ENCODE measurements at places on chromosomes 5 and 9. TPM values are rescaled to one million over a fixed set of nuclear protein-coding genes. Genes with fewer than 3 reads are reported as not detected.

CATSPER3 gene
- 0.80 TPM for total RNA-seq

GRCh38 chr9:121503444-121503843 is 3.8 kb upstream of the GGTA1 start:
- no peak for DNase-seq

GRCh38 chr5:115831163-115831768 is 10.1 kb downstream of the ATG12 start:
- DNase-seq = no peak

GRCh38 chr5:128528637-128529255 is 9.3 kb downstream of the FBN2 start:
- DNase-seq = no peak

DNA sequence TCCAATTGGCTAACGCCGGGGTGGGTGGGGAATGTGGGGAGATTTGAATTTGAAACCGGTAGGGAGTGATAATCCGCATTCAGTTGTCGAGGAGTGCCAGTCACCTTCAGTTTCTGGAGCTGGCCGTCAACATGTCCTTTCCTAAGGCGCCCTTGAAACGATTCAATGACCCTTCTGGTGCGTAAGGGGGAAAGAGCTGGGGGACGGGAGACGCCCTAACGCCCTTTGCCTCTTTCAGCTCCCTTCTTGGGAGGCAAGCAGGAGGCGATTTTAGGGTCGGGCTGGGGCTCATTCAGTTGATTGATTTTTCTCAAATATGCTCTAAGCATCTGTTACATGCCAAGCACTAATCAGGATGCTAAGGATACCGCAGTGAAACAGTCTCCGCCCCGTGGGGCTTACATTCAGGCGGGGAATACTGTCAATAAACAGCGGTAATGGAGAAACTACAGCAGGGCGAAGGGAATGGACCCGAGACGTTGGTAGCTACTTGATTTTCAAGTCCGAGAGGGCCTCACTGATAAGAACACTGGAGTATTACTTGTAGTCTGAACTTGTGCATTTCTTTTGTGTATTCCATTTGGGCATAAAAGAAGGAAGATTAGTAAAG is at the start of gene HMMR:
TSS of gene HMMR (plus strand) at position 71 of the 610 bp plus-strand sequence. CDS start at position 132, 61 bp downstream.
- no peak for DNase-seq

DNA sequence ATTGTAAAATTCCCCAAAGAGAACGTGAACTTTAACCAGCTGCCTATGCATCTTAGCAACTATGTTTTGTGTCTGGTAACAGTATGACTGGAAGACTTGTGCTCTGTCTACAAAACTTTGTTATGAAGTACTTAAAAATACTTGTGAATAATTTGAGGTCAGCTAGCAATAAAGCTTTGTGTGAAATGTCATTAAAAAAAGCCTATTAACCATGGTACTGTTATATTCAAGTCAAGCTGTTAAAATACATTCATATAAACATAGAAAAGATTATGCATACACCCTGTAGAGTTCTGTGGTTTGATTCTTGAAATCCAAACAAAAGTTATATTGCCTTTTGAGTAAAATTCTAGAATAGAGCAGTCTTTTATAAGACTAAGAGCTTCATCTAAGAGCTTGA is 60.1 kb downstream of the VCAN start:
- DNase-seq = no peak

DNA sequence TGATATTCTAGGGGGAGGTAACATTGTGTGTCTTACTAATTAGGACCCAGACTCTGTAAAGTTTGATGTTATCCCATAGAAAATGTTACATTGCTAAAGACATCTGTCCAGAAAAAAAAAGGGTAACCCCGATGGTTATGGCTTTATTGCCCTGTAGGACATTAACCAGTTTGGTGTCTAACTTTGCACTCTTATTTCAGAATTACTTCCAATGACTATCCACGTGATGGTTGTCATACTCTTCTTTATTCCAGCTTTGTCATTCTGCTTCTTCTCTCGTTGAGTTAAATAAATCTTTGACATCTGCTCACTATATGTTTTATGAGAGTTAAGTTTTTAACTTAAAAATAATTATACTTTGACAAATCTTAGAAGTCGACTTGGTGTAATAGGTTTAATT is 180.4 kb upstream of the ANKRD55 start:
- no peak for DNase-seq

- no peak for DNase-seq
Measured at GRCh38 chr5:151592855-151593408, 1.8 kb upstream of the FAT2 start.

- DNase-seq = no peak
Measured at GRCh38 chr5:74122979-74123590, 497.1 kb downstream of the ARHGEF28 start.

- DNase-seq = no peak
Measured at GRCh38 chr5:1959231-1959630, 76.5 kb upstream of the IRX4 start.

DNA sequence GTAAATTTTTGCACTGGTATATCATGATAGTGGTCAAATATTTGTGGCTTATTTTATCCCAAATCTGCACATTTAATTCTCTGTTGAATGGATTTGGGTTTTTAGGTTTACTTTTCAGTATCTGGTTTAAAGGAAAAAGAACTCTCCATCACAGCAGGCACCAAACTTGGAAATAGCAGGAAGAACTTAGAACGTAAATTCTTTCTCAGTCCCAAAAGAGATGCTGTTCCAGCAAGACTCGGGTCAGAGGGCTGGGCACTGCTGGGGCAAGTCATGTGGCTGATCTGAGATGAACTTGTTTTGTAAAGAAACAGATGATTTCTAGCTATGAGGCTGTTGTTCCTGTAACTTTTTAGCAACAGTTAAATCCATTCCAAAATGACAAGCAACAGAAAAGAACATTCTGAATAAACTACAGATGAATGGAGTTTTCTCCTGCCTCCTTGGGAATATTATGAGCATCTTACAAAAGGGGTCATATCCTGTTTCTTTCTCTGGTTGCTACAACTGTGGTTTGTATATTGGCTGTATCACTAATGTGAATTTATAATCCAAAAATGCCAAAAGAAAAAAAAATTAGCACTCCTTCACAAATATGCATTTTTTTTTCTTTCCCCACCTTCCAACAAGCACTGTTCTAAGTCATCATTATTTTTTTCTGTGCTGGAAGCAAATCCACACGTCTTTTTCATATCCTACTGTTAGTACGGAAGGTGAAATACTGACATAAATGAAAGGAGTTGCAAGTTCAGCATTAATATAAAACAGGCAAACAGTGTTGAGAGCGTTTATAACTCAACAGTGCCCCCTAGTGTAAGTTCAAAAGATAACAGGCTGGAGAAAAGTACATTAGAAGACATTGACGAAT is 31.1 kb downstream of the OR2K2 start:
- DNase-seq = peak; percentile 83

DNA sequence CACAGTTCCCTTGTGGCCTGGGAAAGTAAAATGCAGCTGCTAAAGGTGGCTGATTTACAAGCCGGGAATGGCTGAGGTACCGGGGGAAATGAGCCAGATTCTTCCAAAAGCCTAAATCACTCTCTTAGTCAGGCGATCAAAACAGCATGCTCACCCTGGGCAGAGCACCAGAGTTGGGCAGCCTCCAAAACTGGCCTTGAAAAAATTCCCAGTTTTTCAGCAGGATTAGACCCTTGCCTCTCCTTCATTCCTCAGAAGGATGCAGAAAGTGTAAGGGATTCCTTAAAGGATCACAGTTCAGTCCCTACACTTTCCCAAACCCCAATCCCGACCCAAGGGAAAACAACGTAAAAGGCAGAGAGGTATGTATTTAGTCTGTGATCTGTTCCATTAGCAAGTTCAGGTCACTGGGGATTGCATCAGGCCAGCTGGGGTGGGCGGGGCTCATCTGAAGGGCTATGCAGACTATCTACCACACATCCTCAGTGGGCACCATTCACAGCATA is 16.9 kb downstream of the TMEM174 start:
- DNase-seq = no peak

DNA sequence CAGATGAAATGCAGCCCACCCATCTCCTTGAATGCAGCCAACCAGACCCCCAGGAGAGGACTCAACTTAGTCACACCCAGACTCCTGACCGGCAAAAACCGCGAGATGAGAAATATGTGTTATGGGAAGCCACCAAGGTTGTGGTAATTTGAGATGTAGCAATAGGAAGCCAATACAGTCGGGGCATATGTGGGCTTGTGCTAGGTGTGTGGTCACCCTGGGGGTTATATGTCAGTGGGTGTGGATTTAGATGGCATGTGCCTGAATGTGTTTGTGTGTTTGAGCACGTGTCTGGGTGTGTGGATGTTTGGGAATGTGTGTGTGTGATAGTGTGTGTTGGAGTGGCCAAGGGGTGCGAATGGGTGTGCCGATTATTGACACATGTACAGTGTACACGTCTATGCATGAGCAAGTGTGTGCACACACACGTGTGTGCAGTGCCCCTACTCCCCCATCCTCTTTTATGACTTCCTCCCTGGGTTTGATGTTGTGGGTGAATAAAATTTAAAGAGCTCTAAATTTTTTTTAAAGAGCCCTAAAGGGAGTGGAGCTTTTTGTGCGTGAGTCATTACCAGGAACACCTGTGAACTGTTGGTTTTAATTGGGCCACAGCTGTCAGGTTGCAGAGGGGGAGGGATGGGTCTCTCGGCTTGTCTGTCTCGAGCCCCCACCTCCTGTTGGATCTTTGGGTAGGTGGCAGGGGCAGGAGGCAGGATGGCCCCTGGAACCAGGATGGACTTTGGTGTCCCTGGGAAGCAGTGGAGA is 86.8 kb downstream of the LHX2 start:
- DNase-seq = no peak

GRCh38 chr5:149071756-149072155 is 8.9 kb upstream of the SH3TC2 start:
- DNase-seq = no peak

GRCh38 chr9:105679257-105680022 is 14.9 kb upstream of the TMEM38B start:
- no peak for DNase-seq

GRCh38 chr9:123097430-123098095 is 64.1 kb downstream of the GPR21 start:
- no peak for DNase-seq

DNA sequence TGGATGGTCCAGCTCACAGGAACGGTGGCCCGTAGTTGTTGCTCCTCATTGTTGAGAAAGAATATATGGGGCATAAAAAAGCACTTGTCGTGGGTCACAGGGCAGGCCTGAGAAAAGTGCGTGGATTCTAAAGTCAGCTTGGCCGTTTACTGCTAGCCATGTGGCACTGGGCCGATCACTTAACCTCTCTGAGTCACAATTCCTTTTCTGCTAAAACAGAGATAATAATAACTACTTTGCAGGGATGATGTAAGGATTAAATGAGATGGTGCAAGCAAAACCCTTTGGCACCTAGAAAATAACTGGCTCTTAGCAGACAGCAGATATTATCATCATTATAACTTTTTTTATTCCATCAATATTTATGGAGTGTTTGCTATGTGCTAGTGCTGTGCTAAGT is 579.7 kb downstream of the CCDC171 start:
- no peak for DNase-seq

GRCh38 chr9:70390933-70391341 is 23.5 kb downstream of the KLF9 start:
- no peak for DNase-seq

GRCh38 chr5:132433141-132433540 is 57.4 kb downstream of the IRF1 start:
- no peak for DNase-seq

DNA sequence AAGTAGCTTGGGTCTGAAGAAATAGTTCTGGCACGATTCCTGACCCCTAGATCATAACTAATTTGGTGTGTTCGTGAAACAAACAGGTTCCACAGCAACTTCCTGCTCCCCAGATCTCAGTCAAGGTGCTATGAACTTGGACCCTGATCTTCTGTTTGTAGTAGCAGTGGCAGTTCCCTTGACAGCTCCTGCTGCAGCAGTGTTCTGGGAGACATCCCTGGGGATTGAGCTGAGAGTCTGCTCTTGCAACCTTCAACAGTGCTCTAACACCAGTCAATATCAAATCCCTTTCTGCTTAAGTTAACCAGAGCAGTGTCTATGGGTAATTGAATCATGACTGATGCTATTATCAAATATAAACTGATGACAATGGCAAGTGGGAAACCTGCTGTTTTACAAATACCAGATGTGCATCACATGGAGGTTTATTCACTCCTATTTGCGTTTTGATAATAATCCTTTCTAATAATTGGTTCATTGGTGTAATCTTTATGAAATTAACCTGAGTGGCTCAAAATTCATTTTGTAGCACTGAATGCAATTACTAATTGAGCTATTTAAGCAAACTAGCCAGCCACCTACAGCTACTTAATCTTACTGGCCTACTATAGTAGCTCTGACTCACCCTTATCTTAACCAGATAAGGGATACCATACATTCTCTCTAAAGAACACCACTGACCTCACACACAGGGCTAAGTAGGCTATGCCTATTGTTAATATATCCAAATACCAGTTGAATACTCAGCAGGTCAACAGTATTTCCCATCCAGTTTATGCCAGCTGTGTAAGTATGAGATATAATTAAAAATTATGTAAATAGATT is 21.9 kb downstream of the KDM4C start:
- no peak for DNase-seq

DNA sequence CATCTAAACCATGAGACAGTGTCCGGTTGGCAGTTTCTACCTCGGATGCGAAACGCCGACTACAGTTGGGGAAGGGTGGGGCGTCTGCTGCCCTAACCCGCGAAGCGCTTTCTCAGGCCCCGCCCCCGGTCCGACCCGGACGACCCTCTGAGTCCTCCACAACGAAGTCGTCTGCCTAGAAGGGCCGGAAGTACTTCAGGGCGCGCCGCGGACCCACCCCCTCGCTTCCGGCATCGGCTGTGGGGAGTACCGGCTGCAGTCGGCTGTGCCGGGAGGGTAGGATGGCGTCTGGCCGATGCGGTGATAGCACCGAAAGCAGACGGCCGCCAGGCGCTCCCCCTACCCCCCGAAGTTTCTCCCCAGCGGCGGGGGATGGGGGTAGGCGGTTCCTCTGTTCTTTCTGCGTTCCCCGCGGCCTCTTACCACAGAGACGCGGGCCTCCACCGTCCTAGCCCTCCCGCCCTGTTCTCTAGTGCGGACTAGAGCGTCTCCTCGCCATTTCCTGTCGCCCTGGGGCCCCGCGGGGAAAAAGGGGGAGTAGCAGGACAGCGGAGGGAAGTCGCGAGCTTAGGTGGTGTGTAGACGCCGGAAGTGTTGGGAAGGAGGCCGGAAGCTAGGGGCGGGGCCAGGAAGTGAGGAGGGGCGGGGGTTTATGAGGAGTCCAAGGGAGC is at the start of gene TRIM41:
TSS of gene TRIM41 (plus strand) at position 224 of the 671 bp plus-strand sequence. CDS start 719 bp downstream, outside the sequence.
- DNase-seq = peak; percentile 99

Measured in sciatic nerve (tissue), 2 donors.